ENCODE measurements at places on chromosomes 6 and 20. TPM values are rescaled to one million over a fixed set of nuclear protein-coding genes. Genes with fewer than 3 reads are reported as not detected.

Gene DOK5
- total RNA-seq: not detected

Gene FOXF2
- total RNA-seq: 19.5 TPM

Gene ZNF337
- 20.7 TPM for total RNA-seq

Gene OOEP
- not detected for total RNA-seq

Gene GMPR
- 3.5 TPM for total RNA-seq

Gene SEMG1
- not detected for total RNA-seq

Gene NTSR1
- total RNA-seq: 0.07 TPM

Gene MATN4
- total RNA-seq: 0.07 TPM

Gene PGC
- total RNA-seq: 0.14 TPM

Gene TRIM40
- total RNA-seq: not detected

Gene IL17A
- total RNA-seq: not detected

Gene ZBTB9
- total RNA-seq: 12.4 TPM

Gene CDS2
- 46.1 TPM for total RNA-seq

Gene OR12D3
- not detected for total RNA-seq

Gene ASIP
- total RNA-seq: not detected

Gene HEY2
- total RNA-seq: not detected

Gene DUSP15
- 0.88 TPM for total RNA-seq

Gene CFAP61
- 0.44 TPM for total RNA-seq

Gene CPXM1
- total RNA-seq: 0.04 TPM

Gene CYP24A1
- total RNA-seq: 68.3 TPM

Gene BCLAF1
- total RNA-seq: 87.1 TPM

Gene BAG2
- total RNA-seq: 6.7 TPM

Gene CDH4
- 10.3 TPM for total RNA-seq

Gene TBXT
- total RNA-seq: not detected

Gene ENPP5
- not detected for total RNA-seq

Gene GUCA1A
- total RNA-seq: not detected

Gene FAM184A
- total RNA-seq: not detected

Gene BCL2L1
- total RNA-seq: 316 TPM

Gene IRF4
- total RNA-seq: 0.24 TPM

Gene PSMB9
- 22.0 TPM for total RNA-seq

Gene GABRR1
- total RNA-seq: not detected

Gene ANGPT4
- total RNA-seq: 0.04 TPM

Gene FAM135A
- total RNA-seq: 16.1 TPM

Data from A549 treated with dexamethasone at 1 μM for 4 hours (cell line).